ENCODE measurements at places on chromosomes 6 and 20.

DNA sequence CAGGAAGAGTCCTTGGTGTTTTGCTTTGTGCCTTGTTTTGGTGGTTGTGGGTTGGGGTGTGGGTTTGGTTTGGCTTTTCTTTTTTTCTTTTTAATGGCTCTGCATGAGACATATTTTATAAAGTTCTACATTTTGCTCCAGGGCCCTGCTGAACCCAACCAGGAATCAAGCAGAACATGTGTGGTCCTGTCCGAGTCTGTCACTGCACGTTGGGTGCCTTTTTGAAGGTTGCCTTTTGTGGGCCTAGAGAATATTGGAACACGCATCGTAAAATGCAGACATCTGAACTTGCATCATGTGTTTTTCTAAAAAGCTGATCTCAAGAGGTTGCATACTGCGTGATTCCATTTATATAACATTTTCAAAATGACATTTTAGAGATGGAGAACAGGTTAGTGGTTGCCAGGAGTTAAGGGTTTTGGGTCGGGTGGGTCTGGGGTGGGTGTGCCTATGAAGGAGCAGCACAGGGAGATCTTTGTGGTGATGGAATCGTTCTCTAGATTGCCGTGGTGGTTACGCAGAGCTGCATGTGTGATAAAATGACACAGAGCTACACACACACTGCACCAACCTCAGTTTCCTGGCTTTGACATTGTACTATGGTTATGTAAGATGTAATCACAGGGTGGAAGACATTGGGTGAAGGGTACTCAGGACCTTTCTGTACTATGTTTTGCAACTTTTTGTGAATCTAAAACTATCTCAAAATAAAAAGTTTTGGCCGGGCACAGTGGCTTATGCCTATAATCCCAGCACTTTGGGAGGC, 80.2 kb downstream of the EYA2 start:
- DNase-seq, result no peak

GRCh38 chr6:3926150-3926482, 76.9 kb downstream of the FAM50B start:
- DNase-seq, result peak; percentile 67

DNA sequence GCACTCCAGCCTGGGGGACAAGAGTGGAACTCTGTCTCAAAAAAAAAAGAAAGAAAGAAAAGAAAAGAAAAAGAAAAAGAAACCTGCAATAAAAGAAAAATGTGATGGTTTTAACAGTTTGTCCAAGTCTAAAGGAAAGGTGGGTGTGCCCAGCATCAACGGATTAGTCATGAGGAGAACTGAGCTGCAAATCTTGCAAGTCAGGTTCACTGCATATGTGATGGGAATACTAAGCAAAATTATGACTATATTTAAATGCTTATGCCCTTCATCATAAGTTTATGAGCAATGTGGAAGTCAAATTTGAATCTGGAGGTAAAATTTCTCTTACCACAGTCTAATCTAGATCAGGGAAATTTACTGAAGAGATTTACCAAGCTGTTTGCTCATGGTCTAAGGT, 13.1 kb upstream of the CDK19 start:
- no peak for DNase-seq

- DNase-seq, result no peak
These were observed 77.9 kb upstream of the B3GAT2 start for GRCh38 chr6:71034563-71035345.

DNA sequence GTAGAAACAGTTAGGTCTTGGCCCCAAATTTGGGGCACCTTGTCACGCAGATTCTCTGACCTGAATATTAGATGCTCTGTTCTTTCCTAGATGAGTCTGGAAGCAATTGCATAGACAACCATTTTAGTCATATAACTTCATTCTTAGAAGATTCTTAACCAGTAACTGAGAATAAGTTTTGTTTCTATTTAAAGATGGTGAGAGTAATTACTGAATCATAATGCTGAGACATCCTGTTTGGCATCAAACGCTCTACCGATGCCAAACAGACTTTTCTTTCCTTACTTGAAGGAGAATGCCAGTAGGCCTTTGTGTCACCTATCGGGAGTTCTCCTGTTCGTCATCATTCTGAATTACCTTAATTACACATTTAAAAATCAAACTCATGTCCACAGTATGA, 131.6 kb upstream of the ID4 start:
- no peak for DNase-seq

DNA sequence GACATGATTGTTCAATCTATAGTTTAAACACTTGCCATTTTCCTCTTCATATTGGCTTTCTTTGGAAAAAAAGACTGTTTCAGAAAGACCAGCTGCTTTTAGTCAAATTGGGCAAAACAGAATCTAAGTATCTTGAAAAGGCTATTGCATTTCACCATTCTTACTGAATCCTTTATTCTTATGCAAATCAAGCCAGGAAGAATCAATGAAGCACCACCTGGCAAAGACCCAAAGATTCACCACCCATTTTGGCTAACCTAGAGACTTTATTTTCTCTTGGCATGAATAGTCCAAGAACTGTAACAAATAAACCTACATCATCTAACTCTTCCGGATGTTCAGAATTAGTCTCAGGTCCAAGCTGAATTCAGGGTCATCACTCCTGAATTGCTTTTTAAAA, 71.3 kb upstream of the EYA4 start:
- no peak for DNase-seq

- no peak for DNase-seq
These were observed 6.5 kb downstream of the HIVEP2 start for GRCh38 chr6:142938510-142938909.

DNA sequence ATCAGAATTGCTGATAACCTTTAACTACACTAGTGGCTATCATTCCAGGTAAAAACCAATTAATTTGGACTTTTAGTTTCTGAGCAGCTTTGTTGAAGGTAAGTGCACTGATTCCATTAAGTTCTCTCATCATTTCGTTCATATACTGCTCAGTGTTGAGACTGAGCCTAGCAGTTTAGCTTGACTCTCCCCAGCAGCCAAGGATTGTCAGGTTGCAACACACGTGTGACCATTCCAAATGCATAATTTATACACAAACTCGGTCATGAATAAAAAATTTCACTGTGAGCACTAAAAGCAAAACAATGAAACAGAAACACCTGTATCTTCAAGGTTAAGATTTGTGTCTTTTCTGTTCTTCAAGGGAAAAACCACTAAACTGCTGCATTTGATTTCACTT, 8.9 kb downstream of the FERMT1 start:
- no peak for DNase-seq

- DNase-seq, result no peak
These were observed 560.8 kb upstream of the JAG1 start for GRCh38 chr20:11234608-11235007.

GRCh38 chr6:16239798-16240123, 1.4 kb downstream of the GMPR start:
- DNase-seq, result peak; percentile 74

DNA sequence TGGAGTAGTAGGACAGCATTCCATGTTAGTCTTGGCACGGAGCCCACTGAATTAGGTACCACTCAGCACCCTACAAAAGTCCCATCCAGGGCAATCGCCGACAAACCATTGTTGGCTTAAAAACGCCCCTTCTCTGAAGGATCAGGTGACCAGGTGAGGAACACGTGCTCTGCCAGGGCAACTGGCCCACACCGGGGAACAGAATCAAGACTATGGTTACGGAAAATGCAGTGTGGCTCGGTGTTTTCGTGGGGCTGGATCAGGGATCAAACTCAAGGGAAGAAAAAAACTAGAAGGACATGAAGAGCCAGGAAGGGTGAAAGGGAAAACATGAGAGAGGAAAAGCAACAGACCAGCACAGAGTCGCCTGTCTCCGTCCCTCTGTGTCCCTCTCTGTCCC, 177.8 kb upstream of the ARID1B start:
- DNase-seq, result no peak

DNA sequence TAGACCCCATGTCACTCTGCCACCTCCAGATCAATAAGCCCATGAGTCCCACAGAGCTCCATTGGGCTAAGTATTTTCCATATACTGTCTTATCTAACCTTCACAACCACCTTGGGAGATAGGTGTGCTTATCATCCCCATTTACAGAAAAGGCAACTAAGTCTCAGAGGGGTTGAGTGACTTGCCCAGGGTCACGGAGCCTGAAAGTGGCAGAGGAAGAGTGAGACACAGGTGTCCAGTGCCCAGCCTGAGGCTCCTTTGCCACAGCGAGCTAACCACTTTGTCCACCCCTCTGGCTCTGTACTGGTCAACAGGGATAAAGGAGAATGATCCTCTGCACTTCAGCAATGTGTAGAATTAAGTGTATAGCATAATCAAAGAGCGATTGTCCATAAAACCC, 124.5 kb downstream of the GMDS start:
- no peak for DNase-seq

DNA sequence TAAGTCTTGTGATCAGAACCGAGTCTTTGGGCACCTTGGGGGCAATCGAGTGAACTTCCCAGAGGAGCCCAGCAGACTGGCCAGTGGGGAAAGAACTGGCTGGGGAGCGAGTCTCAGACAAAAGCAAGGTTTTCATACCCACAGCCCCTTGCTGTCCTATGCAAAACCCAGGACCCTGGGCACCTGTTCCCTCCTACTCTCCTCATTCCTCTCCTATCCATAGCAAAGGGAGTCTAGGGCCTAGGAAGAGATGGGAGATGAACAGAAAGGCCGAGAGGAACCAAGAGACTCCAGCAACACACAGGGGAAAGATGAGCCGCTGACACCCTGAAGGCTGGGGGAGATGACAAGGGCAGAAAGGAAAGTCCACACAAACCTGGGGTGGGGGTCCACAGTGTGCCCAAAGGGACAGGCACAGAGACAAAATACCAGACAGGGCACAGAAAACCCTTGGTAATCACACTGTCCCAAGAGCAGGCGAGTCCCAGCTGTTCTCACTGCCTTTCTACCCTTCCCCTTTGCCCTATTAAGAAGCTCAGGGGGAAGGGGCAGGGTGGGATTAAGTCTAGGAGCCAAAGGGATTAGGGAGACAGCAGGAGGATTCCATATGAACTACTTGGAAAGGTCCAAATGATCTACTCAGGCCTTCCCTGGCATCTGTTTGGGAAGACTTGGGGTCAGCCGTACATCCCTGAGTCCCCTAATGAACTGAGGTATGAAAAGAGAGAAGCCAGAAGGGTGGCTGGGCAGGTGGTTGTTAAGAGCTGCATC, 6.5 kb downstream of the PPP1R18 start:
- DNase-seq, result no peak

- DNase-seq, result no peak
These were observed 261.0 kb downstream of the UST start for GRCh38 chr6:149007846-149008245.

DNA sequence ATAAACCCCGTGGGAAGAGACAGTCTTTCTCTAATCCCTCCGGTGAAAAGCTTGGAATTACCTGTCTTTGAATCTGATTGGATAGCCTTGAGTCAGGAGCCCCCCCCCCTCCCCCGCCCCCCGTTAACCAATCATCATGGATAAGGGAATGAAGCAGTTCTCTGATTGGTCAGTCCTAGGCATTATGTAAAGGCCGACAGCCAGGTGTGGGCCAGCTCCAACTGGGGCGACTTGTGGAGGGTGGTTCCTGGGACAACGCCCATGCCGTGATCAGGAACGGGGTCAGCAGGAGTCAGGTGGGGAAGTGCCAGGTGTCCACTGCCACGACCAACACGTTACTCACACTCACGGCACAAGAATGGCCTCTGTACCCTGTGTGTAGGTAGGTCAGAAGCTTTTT, 406.8 kb upstream of the SULF2 start:
- no peak for DNase-seq

- no peak for DNase-seq
These were observed 488.5 kb upstream of the JARID2 start for GRCh38 chr6:14757418-14757817.

DNA sequence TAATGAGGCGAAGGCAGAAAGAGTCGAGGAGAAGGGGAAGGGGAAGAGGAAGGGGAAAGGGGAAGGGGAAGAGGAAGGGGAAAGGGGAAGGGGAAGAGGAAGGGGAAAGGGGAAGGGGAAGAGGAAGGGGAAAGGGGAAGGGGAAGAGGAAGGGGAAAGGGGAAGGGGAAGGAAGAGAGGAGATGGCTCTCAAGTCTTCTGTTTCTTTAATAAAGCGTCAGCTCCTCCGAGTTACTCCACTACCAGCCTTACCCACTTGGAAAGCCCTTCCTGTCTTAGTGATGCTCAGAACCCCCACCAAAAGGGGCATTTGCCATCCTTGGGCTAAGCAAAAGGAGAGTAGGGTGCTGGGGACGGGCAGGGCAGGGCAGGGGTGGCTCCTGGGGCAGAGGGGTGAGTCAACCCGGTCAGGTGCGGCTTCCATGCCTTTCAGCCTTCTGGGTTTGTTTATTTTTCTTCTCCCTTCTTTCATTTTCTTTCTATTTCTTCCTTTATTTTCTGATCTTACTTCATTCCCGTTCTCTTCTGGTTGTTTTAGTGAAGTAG, 476 bp upstream of the CLIC5 start:
- no peak for DNase-seq
